ENCODE measurements at places on chromosomes 6 and 20. TPM values are rescaled to one million over a fixed set of nuclear protein-coding genes. Genes with fewer than 3 reads are reported as not detected.

- no peaks in the 10 kb centered on the region for H3K27me3 ChIP-seq
- DNase-seq = no peak
- no peak overlapping the region for H3K4me3 ChIP-seq
- H3K27ac ChIP-seq = no peak overlapping the region
- no peaks in the 10 kb centered on the region for H3K36me3 ChIP-seq
- no peaks in the 10 kb centered on the region for H3K4me1 ChIP-seq
Observed at GRCh38 chr6:16438718-16439591, 200.6 kb downstream of the GMPR start.

- no peaks in the 10 kb centered on the region for H3K36me3 ChIP-seq
- DNase-seq = no peak
- H3K27me3 ChIP-seq = no peaks in the 10 kb centered on the region
- H3K4me1 ChIP-seq = peaks cover 4% of the 10 kb centered on the region
- H3K27ac ChIP-seq = no peak overlapping the region
Observed at GRCh38 chr6:110946498-110946897, 12.0 kb upstream of the GTF3C6 start.

DNA sequence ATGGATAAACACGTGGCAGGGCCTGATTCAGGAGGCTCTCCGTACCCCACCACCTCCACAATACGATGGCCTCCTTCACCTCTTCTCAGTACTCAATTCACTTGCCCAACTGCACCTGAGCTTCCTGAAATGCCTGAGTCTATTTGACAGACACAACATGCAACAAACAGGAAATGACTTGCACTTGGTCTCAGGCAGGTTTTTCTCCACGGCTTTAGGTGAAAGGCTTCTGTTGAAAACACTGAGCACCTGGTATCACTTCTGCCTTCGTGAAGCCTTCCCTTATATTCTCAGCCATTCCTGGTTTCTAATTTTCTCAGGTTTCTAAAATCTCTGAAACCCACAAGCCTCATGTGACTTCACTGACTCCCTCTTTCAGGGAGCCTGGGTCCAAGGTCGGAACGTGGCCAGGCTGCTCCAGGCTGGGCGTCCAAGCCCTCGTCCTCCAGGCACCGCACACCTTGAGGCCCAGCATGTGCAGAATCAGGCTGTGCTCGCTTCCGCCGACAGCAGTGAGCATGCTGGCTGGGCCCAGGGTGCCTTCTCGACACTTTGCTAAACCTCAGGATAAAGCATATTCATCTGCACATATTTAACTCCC lies 34.7 kb downstream of the TAF4 start:
- H3K4me1 ChIP-seq = no peaks in the 10 kb centered on the region
- no peaks in the 10 kb centered on the region for H3K36me3 ChIP-seq
- no peaks in the 10 kb centered on the region for H3K27me3 ChIP-seq
- H3K4me3 ChIP-seq = no peak overlapping the region
- no peak for DNase-seq

DNA sequence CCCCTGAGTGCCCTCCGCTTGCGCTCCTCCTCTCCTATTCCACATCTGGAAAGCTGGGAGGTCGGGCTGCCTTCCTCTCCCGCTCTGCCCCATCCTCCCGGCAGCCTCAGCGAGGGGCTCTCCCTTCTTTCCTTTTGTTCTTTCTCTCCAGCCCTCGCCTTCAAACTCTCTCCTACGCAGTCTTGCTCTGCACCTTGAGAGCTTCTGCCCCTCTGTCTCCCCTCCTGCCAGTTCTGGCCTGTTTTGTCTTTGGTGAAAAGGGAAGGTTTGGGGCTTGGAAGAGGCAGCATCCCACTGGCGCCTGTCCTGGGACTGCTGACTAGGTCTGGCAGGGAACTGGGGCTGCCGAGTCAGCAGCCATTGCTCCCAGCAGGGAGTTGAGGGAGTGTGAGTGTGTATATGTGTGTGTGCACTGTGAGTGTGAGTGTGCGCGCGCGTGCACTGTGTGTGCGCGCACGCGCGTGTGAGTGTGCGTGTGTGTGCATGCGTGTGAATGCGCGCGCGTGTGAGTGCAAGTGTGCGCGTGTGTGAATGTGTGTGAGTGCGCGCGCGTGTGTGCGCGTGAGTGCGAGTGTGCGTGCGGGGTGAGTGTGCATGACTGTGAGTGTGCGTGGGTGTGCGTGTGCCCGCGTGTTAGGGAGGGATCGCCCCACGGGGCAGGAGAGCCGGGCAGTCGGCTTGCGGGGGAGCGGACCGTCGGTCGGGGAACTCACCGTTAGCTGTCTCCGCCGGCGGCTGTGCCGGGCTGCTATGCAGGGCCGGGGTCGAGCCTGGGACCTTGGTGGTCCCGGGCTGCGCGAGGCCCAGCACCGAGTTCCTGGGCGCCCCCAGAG lies 523 bp downstream of the CPXM1 start:
- peaks cover 16% of the 10 kb centered on the region for H3K4me1 ChIP-seq
- no peak for DNase-seq
- H3K4me3 ChIP-seq = peak overlapping the region; percentile 29
- H3K27ac ChIP-seq = no peak overlapping the region
- peaks cover 54% of the 10 kb centered on the region for H3K27me3 ChIP-seq
- H3K36me3 ChIP-seq = no peaks in the 10 kb centered on the region

DNA sequence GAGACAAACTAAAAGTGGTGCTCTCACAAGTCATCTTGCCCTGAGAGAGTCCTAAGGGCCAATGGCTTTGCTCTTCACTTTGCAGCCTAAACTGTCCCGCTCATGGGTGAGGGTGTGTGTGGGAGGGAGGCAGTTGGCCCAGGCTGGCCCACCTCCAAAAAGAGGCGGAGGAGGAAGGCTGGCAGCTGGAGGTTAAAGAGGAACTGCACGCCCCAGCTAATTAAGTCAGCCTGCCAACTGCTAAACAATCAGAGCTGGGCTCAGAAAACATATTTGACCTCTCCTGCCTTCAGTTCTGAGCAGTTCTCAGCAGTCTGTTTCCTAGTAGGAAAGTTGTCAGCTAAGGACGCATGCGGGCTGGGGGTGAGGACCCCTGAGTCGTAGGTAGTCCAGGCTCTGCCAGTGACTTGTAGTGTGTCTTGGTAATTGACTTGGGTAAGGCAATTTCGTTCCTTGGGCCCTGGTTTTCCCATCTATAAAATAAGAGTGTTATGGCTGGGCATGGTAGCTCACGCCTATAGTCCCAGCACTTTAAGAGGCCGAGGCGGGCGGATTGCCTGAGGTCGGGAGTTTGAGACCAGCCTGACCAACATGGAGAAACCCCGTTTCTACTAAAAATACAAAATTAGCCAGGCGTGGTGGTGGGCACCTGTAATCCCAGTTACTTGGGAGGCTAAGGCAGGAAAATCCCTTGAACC lies 17.0 kb downstream of the GSS start:
- peak; percentile 73 for DNase-seq
- H3K4me1 ChIP-seq = no peaks in the 10 kb centered on the region
- H3K27ac ChIP-seq = no peak overlapping the region
- no peaks in the 10 kb centered on the region for H3K27me3 ChIP-seq

Gene NMBR
- not detected for total RNA-seq

Gene L3MBTL3
- total RNA-seq = 10.4 TPM

Measured in sigmoid colon (tissue), 7 donors.